Trophoblast cell (in vitro differentiated cells and primary cell): ENCODE measurements at places on chromosomes 5 and 9.

- no peak for DNase-seq
These were observed 228.6 kb downstream of the NR3C1 start for GRCh38 chr5:143174714-143175398.

DNA sequence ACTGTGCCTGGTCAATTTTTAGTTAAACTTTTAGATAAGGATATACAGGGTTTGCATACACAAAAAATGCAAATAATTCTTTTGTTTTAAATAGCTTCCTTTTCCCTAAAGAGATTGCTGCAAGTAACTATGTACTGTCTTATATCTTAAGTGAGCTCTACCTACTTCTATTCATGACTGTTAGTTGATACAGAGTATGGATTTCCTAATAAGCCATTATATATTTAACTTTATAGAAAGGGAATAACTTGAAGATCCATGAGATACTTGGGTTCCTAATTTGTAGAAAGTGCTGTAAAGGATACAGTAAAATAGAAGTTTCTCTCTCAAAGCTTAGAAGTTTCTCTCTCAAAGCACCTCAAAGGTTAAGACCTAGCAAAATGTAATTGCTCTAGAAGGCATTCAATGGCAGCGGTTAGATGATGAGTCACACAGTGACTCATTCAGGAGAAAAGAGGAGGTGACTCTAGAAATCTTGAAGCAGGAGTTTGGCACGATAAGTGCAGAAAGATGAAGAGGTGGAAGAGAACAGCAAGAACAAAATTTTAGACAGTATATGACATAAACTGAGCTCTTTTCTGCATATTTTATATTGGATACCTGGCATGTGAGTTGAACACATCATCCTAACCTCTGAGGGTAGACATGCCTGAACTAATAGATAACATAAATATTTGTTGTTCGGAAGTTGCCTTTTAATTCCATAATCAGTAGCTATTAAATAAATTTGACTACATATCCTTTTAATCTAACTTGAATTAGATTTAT is 5.5 kb upstream of the DNAJC21 start:
- peak; percentile 29 for DNase-seq

DNA sequence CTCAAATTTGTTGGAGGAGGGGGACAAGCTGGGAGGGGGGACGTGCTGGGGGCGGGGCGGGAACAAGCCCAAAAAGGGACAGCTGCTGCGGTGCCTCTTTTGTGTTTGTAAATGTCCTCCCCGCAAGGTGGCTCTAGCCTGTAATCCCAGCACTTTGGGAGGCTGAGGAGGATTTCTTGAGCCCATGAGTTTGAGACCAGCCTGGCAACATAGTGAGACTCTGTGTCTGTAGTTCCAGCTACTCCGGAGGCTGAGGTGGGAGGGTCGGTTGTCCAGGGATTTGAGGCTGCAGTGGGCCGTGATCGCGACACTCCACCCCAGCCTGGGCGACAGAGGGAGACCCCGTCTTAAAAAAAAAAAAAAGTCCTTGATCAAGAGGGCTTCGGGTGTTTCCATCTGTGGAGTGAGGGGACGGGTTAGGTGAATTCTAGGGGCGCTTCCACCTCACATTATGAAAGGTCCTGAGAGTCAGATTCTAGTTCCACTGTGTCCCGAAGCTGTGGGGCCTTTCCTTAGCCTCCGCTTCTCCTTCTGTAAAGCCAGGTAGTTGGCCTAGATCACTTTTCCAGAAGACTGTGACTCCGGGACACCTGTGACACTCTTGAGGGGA is 779 bp upstream of the CTNNA1 start:
- DNase-seq, result peak; percentile 77

DNA sequence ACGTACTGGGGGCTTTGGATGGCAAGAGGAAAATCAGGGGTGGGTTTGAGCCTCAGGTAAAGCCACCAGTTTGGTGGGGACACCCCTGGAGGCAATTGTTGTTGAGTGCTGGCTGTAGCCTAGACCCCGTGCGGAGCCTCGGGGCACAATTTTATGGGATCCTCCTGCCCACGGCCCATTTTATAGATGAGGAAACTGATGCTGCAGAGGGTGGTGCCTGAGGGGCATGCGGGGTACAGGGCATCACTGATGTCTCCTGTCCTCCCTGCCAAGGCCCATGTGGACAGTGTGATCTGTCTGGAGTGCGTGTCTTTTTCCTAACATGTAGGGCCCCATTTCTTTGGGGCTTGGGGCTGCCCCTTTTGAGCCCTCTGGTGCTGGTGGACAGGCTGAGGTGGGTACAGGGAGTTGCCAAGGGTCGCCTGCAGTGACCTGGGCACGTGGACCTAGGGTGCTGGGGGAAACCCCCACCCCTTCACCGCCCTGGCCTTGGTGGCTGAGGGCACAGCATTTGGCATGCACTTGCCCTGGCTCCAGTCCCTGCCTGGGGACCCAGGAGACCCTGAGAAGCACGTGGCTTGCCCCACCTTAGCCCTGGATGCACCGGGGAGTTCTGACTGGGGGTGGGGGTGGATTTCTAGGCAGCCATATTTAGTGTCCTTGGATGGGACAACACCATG is 22.1 kb downstream of the WNK2 start:
- no peak for DNase-seq

DNA sequence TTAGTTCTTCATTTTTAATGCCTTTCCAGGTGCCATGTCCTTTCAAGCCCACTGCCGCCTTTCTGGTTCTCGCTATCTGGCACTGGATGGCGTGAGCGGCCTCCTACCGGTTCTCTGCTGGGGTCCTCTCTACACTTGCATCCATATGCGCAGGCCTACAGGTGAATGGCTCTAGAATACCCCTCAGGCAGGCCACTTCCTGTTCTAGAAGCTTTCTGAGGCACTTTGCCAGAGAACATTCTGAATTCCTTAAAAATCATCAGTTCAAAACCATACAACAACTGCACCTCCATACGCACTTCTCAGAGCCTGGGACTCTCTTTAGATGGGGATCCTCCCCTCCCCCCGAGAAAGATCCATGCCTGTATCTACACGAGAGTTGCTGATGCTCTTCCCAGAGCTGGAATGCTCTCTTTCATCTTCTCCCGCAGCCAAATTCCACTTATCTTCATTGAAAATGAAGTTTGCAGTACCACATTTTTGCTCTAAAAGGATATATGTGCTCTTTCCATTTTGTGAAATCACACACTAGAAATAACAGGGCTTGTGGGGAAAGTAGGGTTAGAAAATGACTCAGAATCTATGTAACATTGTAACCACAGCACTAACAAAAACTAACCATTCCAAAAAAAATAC is 1.4 kb upstream of the LHFPL2 start:
- peak; percentile 5 for DNase-seq

DNA sequence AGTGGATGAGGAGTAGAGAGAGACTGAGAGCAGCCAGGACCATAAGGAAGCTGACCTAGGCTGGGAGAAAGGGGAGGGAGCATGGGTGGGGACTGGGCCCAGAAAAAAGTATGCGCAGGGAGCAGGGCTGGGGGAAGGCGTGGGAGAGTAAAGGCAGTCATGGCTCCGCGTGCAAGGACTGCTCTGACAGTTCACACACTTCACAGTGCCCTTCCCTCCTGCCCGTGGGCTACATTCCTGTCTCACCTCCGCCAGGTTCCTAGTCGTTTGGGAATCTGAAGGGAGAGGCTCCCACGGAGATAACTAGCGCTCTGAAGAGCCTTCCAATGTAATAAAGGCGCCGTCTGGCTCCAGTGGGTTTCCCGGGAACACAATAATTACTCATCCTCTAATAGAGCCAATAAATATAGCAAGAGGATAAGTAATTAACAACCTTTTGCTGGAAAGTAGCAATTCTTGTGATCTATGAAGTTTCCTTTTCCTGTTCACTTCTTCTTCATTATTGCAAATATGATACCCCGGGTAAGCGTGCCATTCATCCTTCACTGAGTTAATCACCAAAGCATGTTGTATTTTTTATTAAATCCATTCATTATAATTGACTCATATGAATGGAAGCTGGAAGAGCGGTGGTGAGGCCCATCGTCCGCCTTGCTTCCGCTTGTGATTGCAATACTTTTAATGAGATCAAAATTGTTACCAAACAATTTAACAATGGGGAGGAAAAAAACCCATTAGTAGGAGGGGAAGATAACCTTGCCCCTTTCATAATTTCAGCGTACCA is 39.3 kb downstream of the TTLL11 start:
- no peak for DNase-seq

DNA sequence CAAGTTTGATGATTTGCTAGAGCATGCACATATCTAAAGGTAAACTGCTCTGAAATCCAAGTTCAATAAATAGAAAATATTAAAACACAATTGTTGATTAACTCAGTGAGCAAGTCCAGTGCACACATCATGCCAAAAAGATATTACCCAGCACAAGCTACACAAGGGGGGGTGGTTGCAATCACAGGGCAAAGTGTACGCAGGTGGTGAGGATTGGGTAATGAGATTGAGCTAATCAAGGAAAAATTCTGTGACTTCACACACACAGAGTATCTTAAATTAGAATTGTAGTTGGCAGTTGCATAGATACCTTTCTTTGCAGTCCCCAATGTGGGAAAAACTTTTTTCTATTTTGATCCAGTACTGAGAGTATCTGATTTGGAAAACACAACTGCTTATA is 156.1 kb upstream of the NTRK2 start:
- DNase-seq, result peak; percentile 6

GRCh38 chr5:126715765-126716164 is 61.2 kb upstream of the LMNB1 start:
- DNase-seq, result no peak

- DNase-seq, result no peak
These were observed 208.8 kb downstream of the ERCC6L2 start for GRCh38 chr9:96084331-96084734.

DNA sequence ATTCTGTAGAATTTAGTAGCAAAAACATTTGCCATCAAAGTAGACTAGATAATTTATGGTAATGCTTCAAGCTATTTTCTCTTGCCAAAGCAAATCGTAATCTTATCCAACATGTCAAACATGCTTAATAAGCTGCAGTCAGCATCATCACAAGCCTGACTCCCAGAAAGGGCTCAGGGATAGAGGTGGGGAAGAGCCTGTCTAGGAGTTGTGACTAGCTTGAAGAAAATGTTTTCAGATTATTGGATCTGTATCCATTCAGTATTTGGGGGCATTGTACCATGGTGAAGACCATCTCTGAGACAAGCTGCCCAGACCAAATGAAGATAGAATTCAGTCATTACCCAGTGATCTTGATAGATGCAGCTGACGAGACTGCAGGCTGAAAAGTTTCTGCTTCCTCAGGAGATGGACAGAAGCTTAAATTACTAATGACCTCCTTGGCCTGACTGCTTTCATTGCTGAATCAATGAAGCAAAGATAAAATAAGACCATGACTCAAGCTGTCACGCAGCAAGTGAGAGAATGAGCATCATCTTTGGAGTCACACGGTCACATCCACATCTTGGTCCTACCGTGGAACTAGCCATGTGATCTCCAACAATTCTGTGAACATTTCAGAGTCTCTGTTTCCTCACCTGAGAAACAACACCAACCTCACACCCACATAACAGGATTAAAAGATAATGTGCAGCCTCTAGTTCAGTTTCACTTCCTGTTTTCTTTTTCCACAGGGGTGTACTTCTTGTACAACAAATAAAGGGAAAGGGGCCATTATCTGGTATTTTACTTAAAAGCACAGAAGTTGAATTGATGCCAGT is 9.4 kb downstream of the ERAP2 start:
- DNase-seq, result no peak

DNA sequence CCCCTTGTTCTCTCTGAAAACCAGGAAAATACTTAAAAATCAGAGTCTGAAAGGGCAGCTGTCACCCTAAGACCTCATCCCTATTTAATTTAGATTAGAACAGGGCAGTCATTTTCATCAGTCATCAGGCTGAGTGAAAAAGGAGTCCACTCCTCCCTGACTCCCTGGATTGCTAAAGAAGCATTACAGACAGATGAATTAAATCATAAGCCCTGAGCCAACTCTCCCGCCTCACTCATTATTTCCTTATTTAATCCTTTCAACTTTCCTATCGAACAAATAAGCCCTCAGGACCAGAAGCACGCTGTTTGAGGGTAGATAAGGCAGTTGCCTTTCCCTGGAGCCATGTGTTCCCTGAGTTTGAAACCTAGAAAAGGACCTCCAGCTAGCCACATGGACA is 201.9 kb upstream of the ANKRD55 start:
- DNase-seq, result no peak

DNA sequence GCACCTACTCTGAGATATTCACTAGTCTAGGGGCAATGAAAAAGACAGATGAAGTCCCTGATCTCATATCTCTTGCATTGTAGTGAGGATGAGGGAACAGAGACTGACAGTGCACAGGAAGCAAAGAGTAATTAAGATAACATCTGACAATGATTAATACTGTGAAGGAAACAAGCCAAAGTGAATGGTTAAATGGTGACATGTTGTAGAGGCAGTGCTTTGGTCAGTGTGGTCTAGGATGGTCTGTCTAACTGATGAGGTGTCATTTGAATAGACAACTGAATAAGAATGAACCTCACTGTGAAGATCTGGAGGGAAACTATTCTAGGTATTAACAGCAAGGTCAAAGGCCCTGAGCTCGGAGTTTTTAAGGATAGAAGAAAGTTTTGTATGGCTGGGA is 333.3 kb upstream of the GRIA1 start:
- DNase-seq, result no peak

- DNase-seq, result no peak
These were observed 17.4 kb downstream of the AKNA start for GRCh38 chr9:114370251-114370967.

GRCh38 chr5:67400752-67401151 is 204.2 kb upstream of the CD180 start:
- no peak for DNase-seq

DNA sequence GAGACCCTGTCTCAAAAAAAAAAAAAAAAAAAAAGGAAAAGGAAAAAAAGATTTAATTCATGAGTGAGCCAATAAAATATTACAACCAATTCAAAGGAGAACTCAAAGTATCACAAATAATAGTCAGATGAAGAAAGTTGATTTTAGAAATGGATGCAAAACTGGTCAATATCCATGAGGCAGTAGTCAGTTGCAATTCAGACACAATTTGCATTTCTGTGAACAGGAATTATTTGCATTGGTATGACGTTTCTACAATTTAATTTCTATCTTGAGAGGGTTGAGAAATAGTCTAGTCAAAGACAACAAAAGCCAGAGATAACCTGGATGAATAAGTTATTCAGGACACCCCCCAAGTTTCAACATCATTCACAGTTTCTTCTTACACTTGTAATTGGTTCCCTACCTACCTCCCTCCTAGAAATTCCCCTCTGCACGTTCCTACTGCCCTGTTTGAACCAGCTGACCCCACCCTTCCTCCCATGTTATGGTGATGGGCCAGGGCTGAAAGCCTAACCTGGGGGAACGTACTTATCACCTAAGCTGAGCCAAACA is 28.6 kb upstream of the CDKN2AIPNL start:
- no peak for DNase-seq
